ENCODE measurements at places on chromosomes 5 and 9.

GRCh38 chr5:126938466-126938865 lies 91.9 kb downstream of the MARCHF3 start:
- peak; percentile 83 for DNase-seq

GRCh38 chr9:97705354-97705950 lies 8.3 kb upstream of the XPA start:
- DNase-seq, result peak; percentile 22

DNA sequence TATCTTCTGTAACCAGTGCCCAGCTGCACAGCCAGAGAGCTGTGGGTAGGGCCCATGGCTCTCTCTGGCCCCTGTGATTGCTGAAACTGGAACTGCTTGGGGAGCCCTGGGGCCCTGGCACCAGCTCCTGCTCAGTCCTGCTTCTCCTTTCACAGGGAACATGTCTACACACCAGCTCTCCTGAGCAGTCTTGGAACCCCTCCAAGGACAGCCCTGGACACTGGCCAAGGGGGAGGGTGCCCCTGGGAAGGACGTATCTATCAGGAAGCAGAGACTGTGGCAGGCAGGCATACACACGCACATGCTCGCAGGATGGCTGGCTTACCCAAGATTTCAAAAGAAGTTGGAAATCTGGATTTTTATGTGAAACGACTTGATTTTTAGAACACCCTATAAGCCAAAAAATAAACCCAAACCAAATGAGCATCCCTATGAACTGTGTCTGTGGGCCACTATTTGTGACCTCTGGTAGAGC lies 8.8 kb upstream of the TRAF1 start:
- peak; percentile 93 for DNase-seq

DNA sequence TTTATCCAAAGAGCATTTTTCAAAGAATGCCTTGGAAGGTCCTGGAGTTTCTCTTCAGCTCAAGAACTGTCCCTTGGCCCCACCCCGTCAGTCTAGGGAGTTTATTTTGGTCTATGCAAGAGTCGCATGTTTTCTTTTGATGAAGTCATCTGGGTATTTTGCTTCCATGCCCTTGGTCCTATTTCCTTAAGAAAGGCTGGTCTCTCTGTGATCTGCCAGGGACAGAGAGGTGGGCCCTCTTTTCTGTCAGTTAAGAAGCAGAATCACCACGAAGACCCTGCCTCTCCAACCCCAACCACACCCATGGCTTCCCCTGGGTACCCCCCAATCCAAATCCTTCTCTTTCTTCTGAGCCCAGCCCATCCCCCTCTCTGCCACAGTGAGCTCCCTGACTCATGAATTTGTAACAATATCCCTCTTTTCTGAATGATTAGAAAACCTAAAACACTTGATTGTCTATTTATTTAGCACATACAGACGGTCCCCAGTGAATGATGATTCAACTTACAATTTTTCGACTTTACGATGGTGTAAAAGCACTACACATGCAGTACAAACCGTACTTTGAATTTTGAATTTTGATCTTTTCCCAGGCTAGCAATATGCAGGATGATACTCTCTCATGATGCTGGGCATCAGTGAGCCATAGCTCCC lies 163.5 kb upstream of the ADRA1B start:
- DNase-seq, result peak; percentile 63

- no peak for DNase-seq
These were observed 38.3 kb upstream of the EGFL7 start for GRCh38 chr9:136624184-136624951.

DNA sequence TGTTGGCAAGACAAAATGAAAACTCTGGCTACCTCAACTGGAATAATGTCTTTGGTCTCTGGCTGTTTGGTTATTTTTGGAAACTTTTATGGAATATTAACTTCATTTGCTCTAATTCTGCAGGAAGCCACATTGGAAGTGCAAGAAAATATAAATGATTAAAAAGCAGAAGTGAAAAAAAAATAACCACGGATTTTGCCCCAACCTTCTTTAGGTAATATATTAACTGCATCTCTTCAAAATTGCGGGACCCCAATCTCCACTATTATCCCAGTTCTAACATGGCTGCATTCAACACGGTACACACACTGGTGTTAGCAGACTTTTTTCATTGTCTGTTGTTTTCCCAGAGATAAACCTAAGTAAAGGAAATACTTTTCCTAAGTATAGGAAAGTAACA lies 23.0 kb downstream of the GLIS3 start:
- DNase-seq, result no peak

DNA sequence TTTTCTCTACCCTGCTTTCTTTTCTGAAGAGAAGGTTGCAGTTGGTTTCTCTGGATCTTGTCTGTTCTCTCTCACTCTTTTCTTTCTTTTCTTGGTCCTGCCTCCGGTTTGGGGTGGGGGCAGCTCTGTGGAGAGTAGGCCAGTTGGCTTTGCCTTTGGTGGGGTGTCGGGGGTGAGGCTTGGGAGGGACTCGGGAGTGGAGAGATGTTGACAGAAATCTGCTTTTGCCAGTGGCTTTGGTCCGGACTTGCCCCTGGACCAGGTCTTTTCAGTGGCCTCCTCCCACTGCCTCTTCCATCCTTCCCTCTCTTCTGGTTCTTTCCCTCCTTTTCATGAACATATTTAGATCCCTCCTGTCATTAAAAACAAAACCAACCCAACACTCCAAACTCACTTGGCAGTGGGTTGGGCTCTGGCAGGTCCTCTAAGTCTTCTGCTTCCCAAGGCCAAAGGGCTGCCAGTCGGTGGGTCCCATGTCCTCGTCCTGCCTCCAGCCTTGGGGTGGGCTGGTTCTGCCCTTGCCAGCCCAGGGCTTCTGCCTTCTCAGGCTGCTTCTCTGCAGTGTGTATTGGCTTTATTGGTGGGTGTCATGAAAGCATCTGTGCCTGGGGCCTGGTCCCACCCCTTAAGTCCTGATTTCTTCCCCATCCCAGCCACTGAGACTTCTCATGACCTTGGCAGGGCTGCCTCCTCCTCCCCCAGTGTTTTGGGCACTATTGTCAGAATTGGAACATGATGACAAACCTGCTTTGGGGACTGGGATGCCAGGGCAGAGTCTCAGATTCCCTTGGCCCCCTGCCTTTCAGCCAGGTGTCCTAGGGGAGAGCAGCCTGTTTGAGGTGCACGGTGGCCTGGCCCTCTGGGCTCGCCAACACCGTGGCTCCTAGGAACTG lies 16.9 kb downstream of the ANKRD33B start:
- no peak for DNase-seq

- peak; percentile 72 for DNase-seq
These were observed 63.9 kb downstream of the PRRT1B start for GRCh38 chr9:131609099-131609830.

- no peak for DNase-seq
These were observed 32.8 kb downstream of the SECISBP2 start for GRCh38 chr9:89350988-89351557.

DNA sequence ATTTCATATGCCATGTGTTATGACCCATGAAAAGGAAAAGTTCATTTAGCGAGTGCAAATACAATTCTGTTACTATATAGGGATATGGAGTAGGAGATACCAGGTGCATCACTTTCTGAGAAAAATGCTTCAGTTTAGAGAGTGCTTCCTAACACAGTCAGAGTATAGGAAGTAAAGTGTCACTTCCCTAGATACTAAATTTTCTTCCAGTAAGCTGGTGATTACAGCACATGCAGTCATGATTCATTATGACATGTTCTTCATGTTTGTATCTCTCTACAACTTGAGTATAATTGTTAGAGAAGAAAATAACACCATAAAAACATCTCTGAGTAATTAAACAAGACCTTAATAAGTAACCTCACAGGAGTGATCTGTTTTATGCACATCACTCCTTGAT lies 837.0 kb downstream of the DNAH5 start:
- no peak for DNase-seq

DNA sequence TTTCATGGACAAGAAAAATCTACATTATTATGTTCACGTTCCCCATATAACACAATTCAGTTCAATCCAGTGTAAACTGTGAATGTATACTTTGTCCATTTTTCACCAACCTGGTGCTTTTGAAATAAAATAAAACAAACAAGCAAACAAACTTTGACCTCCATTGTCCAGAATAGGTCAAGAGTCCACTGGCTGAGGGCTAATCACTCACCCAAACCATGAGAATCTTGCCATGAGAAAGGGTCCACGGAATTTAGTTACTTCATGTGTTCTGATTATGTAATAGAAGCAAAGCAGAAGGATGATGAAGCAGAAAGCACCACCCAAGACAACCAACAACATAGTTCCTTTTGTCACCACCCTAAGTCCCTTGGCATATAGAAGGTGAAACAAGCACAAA lies 28.7 kb downstream of the DIAPH1 start:
- no peak for DNase-seq

GRCh38 chr5:138159666-138160065 lies 18.8 kb downstream of the BRD8 start:
- DNase-seq, result no peak

- no peak for DNase-seq
These were observed 51.2 kb downstream of the FCHO2 start for GRCh38 chr5:73007051-73007450.

DNA sequence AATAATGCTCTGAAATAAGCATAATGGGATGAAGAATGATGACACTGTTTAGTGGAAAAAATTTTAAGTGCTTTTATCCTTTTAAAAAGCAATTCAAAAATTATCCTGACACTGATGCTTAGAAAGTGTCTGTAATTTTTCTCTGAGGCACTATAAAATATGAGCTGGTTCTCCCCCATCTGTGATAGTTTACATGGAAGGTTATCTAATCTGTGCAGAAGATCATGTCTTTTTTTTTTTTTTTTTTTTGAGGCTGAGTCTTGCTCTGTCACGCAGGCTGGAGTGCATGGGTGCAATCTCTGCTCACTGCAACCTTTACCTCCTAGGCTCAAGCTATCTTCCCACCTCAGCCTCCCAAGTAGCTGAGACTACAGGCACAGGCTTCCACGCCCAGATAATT lies 15.2 kb upstream of the TAF11L2 start:
- DNase-seq, result no peak

DNA sequence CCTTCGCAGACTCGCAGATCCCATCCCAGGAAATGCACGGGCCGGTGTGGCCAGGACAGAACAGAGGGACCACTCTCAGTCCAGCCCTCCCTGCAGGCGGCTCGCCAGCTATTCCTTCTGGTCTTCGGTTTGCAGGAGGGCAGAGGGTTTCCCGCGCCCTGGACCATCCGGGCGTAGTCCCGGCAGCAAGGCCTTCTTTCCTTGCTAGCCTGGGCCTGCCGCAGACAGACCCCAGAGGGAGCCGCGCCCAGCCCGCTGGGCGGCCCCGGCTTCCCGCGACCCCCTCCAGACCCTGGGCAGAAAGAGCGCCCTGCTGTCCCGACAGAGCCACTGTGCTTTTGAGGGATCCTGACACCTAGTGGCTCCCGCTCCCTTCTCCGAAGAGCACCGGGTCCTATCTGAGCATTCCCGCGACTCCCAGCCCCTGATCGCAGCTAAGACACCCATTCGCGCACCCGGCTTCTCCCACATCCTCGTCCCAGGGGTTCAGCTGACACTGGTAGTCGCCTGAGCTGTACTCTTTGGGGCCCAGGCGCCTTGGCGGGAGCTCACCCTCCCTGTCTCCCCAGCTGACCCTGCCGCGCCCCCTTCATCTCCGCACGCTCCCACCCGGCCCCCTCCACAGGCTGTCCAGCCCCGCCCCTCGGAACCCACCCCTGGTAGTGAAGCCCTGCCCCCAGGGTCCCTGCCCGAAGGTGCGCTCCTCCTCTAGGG lies 1.1 kb downstream of the CFAP90 start:
- DNase-seq, result no peak

- no peak for DNase-seq
These were observed 58.0 kb downstream of the HRH2 start for GRCh38 chr5:175715627-175716522.

- DNase-seq, result no peak
These were observed 76.2 kb upstream of the MYO10 start for GRCh38 chr5:17012289-17012688.

GRCh38 chr5:117892360-117892759 lies 1096.0 kb downstream of the DTWD2 start:
- DNase-seq, result no peak

DNA sequence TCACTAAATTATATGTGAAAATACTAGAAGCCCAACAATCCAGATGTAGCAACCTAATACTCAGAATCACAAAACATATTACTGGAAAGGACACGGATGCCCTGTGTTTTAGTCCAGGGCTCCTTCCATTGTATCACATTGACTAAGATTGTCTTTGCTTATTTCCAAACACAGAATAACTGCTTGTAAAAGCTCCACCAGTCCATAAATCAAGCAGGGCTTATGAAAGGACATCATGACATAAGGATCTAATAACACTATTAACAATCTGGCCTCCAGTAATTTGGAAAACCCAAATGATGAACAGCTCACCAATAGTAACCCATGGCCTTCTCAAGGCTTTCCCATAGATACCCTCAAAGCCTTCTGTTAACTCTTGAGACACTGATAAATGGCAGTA lies 39.8 kb downstream of the WDR41 start:
- DNase-seq, result no peak

- DNase-seq, result peak; percentile 30
These were observed 142.5 kb upstream of the LPAR1 start for GRCh38 chr9:111180811-111181210.

- peak; percentile 9 for DNase-seq
These were observed 49.9 kb upstream of the JMY start for GRCh38 chr5:79186021-79186420.

DNA sequence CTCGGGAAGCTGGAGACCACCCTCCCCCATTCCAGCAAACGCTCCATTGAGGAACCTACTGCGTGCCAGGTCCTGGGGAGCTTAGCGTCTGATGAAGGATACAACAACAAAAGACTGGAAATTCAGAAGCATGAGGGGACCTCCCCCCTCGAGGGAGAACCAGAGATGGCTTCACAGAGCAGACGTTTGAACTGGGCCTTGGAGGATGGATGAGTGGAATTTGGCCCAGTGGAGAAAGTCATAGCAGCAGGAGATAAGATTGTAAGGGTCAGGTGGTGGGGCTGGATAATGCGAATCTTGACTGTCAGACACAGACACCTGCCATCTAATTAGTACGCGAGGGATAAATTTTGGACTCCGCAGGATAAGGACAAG lies 1.2 kb upstream of the SLC25A51 start:
- no peak for DNase-seq

- DNase-seq, result peak; percentile 9
These were observed 517.5 kb downstream of the EFNA5 start for GRCh38 chr5:107153283-107153682.

DNA sequence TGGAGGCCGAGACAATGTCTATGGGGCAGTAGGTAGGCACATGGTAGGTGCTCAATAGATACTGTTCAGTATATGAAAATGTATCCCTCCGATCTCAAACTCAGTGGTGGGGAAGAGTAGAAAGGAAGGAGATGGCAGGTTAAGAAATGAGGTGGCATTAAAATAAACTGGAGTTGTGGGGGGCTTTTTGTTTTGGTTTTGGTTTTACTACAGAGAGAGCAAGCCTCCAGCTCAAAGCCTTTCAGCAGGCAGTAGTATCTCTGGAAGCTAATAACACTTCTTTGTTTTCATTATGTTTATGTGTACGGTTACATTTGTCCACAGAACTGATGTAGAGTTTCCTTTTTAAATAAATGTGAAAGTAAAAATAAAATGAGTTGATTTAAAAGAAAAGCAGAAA lies 8.6 kb downstream of the MFAP3 start:
- no peak for DNase-seq

- no peak for DNase-seq
These were observed 136.5 kb upstream of the PITX1 start for GRCh38 chr5:135170500-135170899.
